ENCODE measurements at places on chromosomes 4 and X. TPM values are rescaled to one million over a fixed set of nuclear protein-coding genes. Genes with fewer than 3 reads are reported as not detected.

NLGN3 gene
- 8.2 TPM for polyA plus RNA-seq

GABRE gene
- 9.3 TPM for polyA plus RNA-seq

TCEAL4 gene
- polyA plus RNA-seq: 62.6 TPM

PTCHD1 gene
- 0.28 TPM for polyA plus RNA-seq

MAGIX gene
- 0.90 TPM for polyA plus RNA-seq

ZNF711 gene
- 30.3 TPM for polyA plus RNA-seq

KLHL4 gene
- 11.7 TPM for polyA plus RNA-seq

SSX2B gene
- polyA plus RNA-seq: 42.6 TPM

UGT8 gene
- 4.1 TPM for polyA plus RNA-seq

SRPX gene
- polyA plus RNA-seq: 31.2 TPM

GYPE gene
- polyA plus RNA-seq: 1.2 TPM

TRPC5OS gene
- polyA plus RNA-seq: 49.8 TPM

CSN1S1 gene
- 0.45 TPM for polyA plus RNA-seq

SLC2A9 gene
- 6.3 TPM for polyA plus RNA-seq

SYP gene
- polyA plus RNA-seq: 2.5 TPM

PPP3CA gene
- 19.1 TPM for polyA plus RNA-seq

GPRASP2 gene
- polyA plus RNA-seq: 11.9 TPM

BBS12 gene
- polyA plus RNA-seq: 15.7 TPM

EXOC1L gene
- not detected for polyA plus RNA-seq

VBP1 gene
- polyA plus RNA-seq: 26.5 TPM

PPARGC1A gene
- 15.4 TPM for polyA plus RNA-seq

RTL3 gene
- 0.49 TPM for polyA plus RNA-seq

CNKSR2 gene
- 2.1 TPM for polyA plus RNA-seq

PAGE5 gene
- polyA plus RNA-seq: 39.6 TPM

TRAM1L1 gene
- 5.6 TPM for polyA plus RNA-seq

ARSD gene
- polyA plus RNA-seq: 14.6 TPM

AREG gene
- polyA plus RNA-seq: 16.4 TPM

CENPVL2 gene
- polyA plus RNA-seq: 1.1 TPM

GRK4 gene
- polyA plus RNA-seq: 106 TPM

SYNPO2 gene
- 29.1 TPM for polyA plus RNA-seq

NRK gene
- 3.7 TPM for polyA plus RNA-seq

RNF175 gene
- 3.0 TPM for polyA plus RNA-seq

TMPRSS11D gene
- 0.26 TPM for polyA plus RNA-seq

NEXMIF gene
- polyA plus RNA-seq: 0.47 TPM

MYL5 gene
- 33.9 TPM for polyA plus RNA-seq

DYNLT3 gene
- polyA plus RNA-seq: 20.1 TPM

ADH1B gene
- 24.6 TPM for polyA plus RNA-seq

Measured in testis (tissue), 5 donors.